ENCODE measurements at places on chromosomes 5 and 9.

DNA sequence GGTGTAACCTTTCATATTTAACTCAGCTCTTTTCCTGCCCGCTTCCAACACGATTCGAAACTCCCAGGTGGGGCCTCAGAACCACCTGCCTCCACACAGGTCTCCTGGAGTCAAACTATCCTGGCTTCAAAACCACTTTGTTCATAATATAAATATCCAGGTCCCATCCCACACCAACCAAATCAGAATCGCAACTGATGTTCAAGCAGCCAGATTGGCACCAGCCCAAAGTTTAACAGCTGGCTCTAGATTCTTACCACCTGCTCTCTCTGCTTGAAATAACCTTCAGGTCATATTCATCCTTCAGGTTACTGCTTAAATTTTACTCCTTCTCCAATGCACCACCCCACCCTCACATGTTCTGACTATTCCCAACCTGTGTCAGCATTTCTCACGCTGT is 231.4 kb upstream of the TRPM3 start:
- DNase-seq, result no peak

GRCh38 chr5:157072508-157072907 is 13.6 kb upstream of the HAVCR1 start:
- DNase-seq, result no peak

DNA sequence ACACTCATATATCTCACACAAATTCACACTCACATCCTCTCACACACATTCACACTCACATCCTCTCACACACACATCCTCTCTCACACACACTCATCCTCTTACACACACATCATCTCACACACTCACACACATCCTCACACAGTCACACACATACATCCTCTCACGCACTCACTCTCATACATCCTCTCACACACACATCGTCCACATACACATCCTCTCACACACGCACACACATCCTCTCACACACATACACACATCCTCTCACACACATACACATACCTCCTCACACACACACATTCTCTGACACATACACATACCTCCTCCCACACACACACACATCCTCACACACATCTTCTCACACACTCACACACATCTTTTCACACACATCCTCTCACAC is 129.1 kb upstream of the SLC30A5 start:
- no peak for DNase-seq

DNA sequence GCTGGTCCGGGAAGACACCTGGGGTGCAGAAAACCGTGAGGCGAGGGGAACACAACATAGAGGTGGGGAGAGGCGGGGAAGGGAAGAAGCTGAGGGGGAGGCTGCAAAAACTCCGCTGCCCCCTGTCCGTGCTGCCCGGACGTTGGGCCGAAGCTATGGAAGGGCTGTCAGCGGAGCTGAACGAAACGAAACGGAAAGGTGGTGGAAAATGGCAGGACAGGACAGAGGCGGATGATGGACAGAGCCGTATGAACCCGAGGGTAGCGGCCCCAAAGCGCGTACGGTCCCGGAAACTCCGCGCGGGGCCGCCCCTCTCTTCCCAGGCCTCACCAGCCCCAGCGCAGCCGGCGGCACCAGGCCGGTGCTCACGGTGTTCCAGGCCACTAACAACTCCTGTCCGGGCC is 272 bp downstream of the ANAPC2 start:
- no peak for DNase-seq

DNA sequence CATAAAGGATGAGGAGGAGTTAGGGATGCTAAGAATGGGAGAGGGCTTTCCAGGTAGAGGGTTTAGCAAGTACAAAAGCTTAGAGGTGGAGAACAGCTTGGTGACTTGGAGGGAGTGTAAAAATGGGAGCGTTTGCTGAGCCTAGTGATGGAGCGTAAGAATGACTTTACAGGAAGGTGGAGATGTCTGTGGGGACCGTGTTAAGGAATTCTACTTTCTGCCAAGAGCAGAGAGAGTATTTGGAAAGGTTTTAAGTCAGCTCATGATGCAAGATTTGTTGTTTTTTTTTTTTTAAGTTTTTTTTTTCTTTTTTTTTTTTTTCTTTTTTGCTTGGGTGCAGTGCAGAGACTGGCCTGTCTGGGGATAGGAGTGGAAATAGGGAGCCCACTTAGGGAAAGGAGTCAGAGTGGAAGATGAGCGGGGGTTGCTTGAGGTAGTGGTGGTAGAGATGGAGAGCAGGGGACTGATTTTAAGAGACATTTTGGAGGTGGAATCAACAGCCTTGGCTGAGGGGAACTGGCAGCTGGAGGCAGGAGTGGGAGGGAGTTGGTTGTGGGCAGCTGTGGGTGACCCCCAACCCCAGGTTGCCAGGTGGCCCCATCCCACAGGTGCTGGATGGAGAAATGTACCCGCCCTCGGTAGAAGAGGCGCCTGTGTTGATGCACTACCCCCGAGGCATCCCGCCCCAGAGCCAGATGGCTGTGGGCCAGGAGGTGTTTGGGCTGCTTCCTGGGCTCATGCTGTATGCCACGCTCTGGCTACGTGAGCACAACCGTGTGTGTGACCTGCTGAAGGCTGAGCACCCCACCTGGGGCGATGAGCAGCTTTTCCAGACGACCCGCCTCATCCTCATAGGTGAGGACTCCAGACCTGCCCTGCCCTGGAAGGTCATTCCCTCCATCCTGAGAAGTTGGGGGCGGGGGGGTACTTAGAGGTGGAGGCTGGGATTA is 12.4 kb downstream of the PTGS1 start:
- no peak for DNase-seq

GRCh38 chr5:128135286-128135685 is 51.7 kb downstream of the SLC12A2 start:
- no peak for DNase-seq

DNA sequence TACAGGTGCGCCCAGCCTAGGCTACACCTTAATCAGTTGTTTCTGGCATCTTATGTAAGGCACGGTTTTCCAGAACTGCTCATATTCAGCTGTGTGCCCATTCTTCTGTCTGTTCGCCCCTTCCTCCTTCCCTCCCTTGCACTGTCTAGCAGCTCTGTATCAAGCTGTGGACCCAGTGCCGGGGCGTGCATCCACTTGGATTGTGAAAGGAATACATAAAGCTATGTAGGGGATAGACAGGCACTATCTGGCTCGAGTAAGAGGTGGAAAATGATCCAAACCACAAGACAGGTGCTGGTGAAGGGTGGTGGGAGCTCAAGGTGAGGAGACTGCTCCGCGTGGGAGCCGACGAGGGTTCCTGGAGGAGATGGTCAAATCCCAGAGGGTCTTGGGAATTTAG is 2.0 kb downstream of the GLIPR2 start:
- no peak for DNase-seq
